ENCODE measurements at places on chromosomes 4 and X.

DNA sequence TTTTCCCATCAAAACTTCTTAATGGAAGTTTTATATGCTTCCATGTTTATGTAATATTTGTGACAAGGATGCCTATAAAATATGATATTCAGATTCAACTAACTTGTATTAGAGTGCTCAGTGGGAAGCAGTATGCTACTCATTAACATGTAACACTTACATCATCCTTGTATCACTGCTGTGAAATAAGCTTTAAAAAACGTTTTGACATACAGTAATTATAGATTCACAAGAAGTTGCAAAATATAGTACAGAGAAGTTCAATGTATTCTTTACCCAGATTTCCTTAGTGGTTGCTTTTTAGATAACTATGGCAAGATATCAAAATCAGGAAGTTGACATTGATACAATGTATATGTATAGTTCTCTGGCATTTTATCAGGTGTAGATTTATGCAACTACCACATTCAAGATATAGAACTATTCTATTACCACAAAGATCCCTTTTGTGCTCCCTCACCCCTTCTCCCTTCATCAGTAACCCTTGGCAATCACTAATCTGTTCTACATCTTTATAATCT, 56.3 kb downstream of the DTHD1 start:
- no peak for DNase-seq

- DNase-seq = peak; percentile 64
Measured at GRCh38 chrX:41110801-41111625, 25.8 kb downstream of the USP9X start.

- DNase-seq = peak; percentile 18
Measured at GRCh38 chr4:24763631-24764297, 31.6 kb upstream of the SOD3 start.

GRCh38 chrX:114959729-114960128, 57.7 kb downstream of the IL13RA2 start:
- DNase-seq = peak; percentile 20

Data from amniotic epithelial cell (primary cell).